Effector memory CD4-positive, alpha-beta T cell (primary cell): ENCODE measurements at places on chromosomes 4 and X.

- DNase-seq, result no peak
Observed at GRCh38 chr4:26020083-26020668, 106.2 kb downstream of the SMIM20 start.

DNA sequence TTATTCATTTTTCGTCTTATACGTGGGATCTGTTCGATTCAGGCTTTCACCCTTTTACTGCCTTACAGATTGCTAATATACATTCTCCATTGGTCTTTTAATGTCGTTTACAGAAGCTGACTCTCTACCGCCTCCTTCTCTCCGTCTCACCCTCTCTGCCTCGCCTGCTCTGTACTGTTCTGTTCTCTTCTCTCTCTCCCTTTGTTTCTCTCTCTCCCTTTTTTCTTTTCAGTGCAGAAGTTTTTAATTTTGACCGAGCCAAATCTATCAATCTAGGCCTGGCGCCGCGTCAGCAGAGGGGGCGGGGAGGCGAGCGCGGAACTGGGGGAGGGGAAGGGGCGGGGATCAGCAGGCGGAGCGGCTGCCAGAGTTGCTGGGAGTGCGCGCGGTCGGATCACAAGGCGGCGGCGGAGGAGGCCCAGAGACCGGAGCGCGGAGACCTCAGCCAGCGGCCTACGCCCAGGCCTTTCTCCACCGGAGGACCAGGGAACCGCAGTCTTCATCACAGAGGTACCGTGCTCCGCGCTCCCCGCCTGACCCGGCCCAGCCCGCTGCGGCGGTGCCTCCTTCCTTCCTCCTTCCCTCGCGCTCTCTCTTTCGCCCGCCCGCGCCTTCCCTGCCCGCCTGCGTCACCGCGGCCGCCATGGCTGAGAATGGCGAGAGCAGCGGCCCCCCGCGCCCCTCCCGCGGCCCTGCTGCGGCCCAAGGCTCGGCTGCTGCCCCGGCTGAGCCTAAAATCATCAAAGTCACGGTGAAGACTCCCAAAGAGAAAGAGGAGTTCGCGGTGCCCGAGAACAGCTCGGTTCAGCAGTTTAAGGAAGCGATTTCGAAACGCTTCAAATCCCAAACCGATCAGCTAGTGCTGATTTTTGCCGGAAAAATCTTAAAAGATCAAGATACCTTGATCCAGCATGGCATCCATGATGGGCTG is at the start of gene UBQLN2:
TSS of gene UBQLN2 (plus strand) at position 397 of the 931 bp plus-strand sequence. CDS start at position 644, 247 bp downstream.
- DNase-seq, result peak; percentile 68

DNA sequence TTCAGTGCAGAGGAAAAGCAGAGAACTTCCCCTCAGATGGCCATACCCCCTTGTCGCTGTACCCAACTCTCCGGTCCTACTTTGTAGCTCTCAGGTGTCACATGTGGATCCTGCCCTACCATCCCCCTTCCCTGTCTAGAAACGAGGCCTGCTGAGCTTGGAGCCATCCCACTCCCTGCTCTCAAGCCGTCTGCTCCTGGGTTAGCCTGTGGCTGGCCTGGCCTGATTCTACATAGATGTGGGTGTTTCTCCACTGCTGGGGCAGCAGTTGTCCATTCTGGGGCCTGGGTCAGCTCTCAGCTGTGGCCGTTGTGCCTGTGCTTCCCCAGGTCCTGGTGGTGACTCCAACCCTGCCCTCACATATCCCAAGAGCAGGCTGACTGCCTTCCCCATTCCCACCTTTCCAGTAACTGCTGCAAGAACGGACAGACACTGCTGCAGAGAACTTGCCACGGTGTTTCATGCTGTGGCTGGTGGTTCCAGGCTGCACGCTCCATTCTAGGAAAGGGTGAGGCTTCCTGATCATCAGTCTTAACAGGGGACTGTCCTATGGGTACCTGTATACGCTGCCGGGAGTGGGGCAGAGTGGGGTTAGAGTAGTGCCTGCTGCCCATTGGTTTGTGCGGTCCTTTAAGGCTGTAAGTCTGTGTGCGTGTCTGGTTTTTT is 3.6 kb downstream of the IL9R start:
- no peak for DNase-seq

- DNase-seq, result no peak
Observed at GRCh38 chrX:132665676-132666075, 176.8 kb upstream of the MBNL3 start.

GRCh38 chr4:163816494-163816893 is 322.0 kb downstream of the TMA16 start:
- DNase-seq, result no peak

DNA sequence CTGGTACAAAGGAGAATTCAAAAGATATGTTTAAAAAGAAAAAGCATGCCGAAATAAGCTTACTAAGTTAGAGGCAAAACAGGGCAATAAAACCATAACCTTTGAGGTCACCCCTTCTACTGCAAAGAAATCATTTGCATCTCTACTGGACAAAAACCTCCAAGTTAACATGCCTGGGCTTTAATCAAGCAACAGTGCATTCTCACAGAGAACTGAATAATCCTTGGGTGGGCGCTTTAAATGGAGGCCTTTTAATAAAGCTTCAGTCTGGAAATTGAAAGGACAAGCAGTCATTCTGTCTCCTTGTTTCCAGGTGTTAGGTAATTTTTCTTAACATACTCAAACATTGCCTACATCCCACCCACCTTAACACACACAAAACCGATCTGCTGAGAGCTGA is 34.6 kb upstream of the SMS start:
- no peak for DNase-seq

GRCh38 chr4:132488555-132488954 is 660.5 kb upstream of the PCDH10 start:
- DNase-seq, result no peak

DNA sequence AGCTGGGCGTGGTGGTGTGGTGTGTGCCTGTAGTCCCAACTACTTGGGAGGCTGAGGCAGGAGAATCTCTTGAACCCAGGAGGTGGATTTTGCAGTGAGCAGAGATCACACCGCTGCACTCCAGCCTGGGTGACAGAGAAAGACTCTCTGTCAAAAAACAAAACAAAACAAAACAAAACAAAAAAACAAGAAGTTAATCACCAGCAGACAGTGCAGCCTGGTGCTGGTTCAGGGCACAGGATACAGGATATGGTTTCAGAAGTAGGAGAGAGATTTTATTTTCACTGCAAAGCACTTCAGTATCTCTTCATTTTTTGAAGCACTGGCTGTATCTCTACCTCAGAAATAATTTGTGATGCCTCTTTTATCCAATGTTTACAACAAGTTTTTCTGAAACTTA is 1222.9 kb upstream of the PRKX start:
- no peak for DNase-seq

GRCh38 chrX:110146521-110146920 is 143.6 kb downstream of the TMEM164 start:
- DNase-seq, result no peak

- no peak for DNase-seq
Observed at GRCh38 chr4:92237559-92237958, 66.2 kb upstream of the GRID2 start.

DNA sequence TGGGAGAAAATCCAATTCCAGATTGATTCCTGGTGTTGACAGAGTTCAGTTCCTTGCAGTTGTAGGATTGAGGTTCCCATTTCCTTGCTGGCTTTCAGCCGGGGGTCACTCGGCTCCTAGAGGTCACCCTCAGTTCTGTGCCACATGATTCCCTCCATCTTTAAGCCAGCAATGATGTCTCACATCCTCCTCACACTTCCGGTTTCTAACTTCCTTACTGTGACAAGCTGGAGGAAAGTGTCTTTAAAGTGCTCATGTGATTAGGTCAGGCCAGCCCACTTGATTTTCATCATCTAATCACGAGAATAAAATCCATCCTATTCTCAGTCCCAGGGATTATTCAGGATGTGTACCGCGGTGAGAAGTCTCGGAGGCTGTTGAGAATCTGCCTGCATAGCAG is 19.4 kb upstream of the SMIM31 start:
- DNase-seq, result no peak

DNA sequence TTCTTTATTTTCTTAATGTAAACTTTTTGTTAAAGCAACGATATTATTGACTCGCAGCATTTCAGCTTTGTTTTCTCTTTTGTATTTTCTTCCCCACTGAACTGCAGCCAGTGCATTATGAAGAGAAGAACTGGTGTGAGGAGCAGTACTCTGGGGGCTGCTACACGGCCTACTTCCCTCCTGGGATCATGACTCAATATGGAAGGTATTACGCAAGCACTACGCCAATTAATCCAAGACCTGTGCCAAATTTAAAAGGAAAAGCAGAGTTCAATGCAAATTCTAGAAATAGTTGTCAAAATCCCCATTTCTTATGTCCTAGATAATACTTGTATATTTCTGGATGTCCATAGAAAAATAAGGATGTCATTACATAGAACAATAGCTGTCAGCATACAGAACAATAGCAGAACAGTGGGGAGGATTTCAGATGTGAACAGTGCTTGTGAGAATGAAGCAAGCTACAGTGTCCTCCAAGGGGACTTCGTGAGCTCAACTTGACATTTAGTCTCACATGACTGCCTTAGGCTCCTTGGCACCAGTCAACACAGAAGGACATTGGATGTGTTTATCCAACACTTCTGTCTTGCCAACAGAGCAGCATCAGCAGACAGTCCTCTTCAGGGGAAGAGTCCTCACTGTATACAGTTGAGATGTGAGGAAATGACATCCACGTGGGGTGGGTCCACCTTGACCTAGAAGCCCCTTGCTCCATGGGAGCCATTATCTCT is 85.9 kb downstream of the MAOA start:
- DNase-seq, result no peak

GRCh38 chr4:100882661-100883060 is 364.8 kb upstream of the EMCN start:
- DNase-seq, result no peak

GRCh38 chr4:183961795-183962194 is 56.7 kb downstream of the STOX2 start:
- no peak for DNase-seq

DNA sequence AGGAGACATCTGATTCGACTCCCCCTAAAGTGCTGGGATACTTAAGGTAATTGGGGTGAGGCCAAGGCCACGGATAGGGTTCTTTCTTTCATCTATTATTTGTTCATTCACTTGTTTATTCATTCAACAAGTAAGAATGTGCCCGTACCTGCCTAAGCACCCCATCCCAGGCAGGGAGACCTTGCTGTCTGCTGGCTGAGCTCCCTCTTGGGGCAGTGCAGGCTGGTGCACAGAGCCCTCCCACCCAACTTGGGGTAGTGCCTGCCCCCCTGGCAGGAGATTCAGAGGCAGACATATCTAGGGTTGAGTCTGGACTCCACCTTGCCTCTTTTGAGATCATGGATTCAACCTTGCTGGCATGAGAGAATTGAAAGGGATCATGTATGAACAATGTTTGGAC is 95.7 kb downstream of the DRD5 start:
- DNase-seq, result no peak

DNA sequence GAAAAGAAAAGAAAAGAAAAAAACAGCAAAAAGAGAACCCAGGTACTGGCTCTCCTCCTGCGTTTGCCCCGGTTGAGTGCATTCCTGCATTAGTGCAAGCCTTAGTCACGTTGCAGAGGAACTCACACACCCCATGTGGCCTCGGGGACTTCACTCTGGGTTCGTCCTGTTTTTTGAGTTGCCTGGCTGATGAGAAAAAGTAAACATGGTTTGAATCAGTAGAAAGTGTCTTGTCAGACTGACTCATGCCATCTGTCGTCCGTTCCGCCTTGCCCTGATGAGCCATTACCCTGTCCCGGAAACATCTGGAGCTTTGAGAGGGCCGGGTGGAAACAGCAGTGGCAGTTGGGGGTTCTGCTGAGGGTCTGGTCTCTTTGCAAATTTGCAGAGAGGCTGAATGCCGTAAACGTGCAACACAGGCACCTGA is 16.3 kb downstream of the CD99 start:
- peak; percentile 47 for DNase-seq

DNA sequence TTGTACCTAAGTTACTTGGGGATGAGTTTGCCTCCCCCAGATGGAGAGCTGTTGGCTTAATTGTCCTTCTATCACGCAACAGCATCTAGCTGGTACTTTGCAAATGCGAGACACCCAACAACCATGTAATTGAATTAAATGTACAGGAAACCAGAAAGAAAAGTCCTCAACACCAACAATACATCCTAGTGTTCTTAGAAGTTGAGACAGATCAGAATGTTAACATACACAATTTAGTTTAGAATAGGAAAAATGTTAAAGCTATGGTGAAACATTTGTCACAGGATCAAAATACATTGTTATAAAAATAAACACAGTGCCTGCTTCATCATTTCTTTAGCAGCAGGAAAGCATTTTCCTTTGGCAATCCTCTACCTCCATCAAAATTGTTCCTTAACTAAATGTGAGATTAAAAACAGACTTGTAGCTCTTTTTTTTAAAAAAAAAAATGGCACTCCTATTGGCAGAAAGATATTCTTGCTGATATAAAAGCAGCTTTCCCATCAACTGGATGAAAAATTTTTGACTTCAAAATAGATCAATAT is 163.1 kb upstream of the MID1 start:
- DNase-seq, result no peak

DNA sequence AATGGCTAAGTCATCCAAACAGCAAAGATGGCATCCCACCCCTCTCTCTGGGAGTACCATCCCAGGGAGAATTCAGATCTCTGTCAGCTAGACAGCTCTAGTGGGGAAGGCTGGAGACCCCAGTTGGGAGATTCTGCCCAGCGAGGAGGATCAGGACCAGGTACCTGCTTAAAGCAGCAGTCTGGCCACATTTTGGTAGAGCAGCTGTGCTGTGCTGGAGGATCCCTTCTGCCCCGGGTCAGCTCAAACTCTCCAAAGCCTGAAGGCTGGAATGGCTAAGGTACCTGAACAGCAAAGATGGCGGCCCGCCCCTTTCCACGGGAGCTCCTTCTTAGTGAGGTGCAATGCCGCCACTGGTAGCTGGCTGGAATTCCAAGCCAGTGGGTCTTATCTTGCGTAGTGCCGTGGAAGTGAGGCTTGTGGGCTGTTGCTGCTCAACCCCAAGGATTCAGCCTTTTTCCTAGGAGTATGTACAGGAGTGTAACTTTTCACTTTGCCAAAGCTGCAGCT is 40.1 kb downstream of the SATL1 start:
- no peak for DNase-seq

- DNase-seq, result no peak
Observed at GRCh38 chrX:118772051-118772450, 44.6 kb downstream of the IL13RA1 start.

DNA sequence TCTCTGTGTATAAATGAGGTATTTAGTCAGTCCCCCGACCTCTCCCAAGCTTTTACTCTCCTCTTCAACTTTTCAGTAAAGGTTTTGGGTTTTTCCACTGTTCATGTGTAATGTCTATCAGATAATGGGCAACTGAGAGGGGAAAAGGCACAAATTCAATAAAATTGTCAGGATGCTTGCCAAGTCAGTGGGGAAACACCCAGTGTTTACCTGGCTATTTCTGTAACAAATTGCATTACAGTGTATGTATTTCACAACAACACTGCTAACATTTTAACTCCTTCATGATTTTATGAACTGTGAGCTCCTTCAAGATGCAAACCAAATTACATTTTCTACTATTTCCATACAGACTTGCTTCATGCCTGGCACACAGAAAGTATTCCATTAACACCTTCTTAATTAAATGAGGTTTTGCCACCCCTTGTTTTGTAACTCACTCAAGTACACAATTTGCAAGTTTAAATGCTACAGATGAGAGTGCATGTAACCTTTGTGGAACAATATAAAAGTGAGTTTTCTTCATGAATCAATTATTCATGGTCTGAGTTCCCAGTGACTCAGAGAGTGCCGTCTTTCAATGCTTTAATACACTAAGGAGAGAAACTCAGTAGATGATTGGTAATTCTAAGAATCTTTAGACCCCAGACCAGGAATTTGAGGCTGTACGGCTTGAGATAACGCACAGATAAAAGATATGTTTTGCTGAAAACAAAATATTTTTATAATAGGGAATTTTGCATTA is 149.8 kb upstream of the TLL1 start:
- no peak for DNase-seq

GRCh38 chrX:155263854-155264628 is at the start of gene RAB39B:
RAB39B (minus strand) TSS chrX:155264491; CDS start chrX:155264288, 203 bp downstream.
- peak; percentile 54 for DNase-seq
